Small intestine (tissue), 16 donors: ENCODE measurements at places on chromosomes 2 and 18. TPM values are rescaled to one million over a fixed set of nuclear protein-coding genes. Genes with fewer than 3 reads are reported as not detected.

Gene TMEM247
- polyA plus RNA-seq: not detected

Gene CYRIA
- 2.2 TPM for polyA plus RNA-seq

Gene CPLX4
- polyA plus RNA-seq: not detected

Gene SERPINB10
- polyA plus RNA-seq: not detected

Gene CCDC85A
- not detected for polyA plus RNA-seq

Gene ANKRD30B
- 0.01 TPM for polyA plus RNA-seq

Gene GPR39
- 4.3 TPM for polyA plus RNA-seq

Gene ZAP70
- 3.9 TPM for polyA plus RNA-seq

Gene FBLN7
- not detected for polyA plus RNA-seq

Gene TLX2
- polyA plus RNA-seq: not detected

Gene SOX11
- polyA plus RNA-seq: 0.03 TPM

Gene ABCG8
- 35.6 TPM for polyA plus RNA-seq

Gene KCNJ13
- 55.9 TPM for polyA plus RNA-seq

Gene KCNJ3
- 6.5 TPM for polyA plus RNA-seq

GRCh38 chr2:125296742-125297141, 1271.7 kb downstream of the CNTNAP5 start:
- H3K27ac ChIP-seq: no peak overlapping the region
- no peaks in the 10 kb centered on the region for H3K4me1 ChIP-seq
- no peak overlapping the region for H3K4me3 ChIP-seq
- H3K27me3 ChIP-seq: no peaks in the 10 kb centered on the region
- no peaks in the 10 kb centered on the region for H3K36me3 ChIP-seq

DNA sequence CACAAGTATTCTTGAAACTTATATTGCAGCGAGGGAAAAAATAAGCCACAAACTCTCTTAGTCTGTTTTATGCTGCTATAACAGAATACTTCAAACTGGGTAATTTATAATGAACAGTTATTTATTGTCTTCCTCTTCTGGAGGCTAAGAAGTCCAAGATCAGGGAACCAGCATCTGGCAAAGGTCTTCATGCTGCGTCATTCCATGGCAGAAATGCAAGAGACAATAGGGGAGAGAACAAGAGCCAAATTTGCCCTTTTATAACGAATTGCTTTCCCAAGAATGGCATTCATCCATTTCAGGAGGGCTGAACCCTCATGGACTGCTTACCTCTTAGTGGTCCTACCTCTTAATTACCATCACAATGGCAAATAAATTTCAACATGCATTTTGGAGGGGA, 46.5 kb downstream of the MAPRE2 start:
- no peak overlapping the region for H3K4me3 ChIP-seq
- DNase-seq: no peak
- no peaks in the 10 kb centered on the region for H3K36me3 ChIP-seq

DNA sequence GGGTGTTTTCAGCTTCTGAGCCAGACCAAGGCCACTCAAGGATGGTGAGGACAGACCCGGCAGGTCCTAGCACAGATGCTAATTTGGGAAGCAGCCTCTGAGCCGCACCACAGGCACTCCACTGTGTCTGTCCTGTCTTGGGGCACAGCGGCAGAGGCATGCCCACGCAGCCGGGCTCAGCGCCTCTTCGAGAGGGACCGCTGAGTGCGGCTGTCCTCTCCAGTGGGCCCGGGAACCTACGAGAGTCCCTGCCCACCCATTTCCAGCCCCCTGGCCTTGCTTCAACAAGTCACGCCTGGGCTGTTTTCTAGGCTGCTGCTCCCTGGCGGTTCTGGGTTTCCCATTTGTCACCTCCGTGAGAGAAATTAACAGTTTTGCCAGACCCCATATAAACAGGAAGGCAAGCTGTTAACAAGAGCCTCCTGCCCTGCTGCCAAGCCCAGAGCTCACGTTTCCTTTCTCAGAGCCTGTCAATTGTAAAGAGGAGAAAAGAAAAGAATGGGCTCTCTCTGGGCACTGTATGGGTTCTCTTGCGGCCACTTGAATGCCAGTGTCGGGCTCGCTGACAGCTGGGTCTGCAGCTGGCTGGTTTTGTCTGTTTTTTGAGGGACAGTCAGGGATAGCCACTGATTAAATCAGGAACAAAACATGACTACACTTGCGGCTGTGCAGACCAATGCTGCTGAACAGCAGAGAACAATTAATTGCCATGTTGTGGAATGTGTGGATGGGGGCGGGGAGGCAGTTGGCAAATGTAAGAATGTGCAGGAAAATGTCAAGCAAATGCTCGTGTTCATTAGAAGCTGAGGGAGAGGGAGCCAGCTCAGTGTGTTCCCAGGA, 30.6 kb downstream of the TMEM17 start:
- no peaks in the 10 kb centered on the region for H3K4me1 ChIP-seq
- no peak overlapping the region for H3K4me3 ChIP-seq
- no peaks in the 10 kb centered on the region for H3K27me3 ChIP-seq
- H3K27ac ChIP-seq: peak overlapping the region; percentile 53
- no peaks in the 10 kb centered on the region for H3K36me3 ChIP-seq

DNA sequence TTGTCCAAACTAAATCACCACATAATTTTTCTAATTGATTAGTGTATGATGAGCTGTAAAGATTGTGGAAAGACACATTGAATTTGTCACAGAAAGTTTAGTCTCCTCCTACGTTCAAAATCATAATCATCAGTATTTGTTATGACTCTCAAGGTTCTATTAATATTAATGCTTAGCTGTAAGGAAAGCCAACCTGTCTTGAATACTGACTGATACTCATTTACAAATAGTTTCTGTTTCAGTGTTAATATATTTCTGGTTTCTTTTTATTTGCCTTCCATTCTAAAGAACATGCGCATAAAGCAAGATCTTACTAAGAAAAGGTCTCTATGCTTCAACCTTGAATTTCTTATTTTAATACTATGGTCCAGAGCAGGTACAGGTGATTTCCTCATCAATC, 55.1 kb downstream of the CPS1 start:
- no peaks in the 10 kb centered on the region for H3K27me3 ChIP-seq
- H3K4me1 ChIP-seq: no peaks in the 10 kb centered on the region
- H3K4me3 ChIP-seq: no peak overlapping the region
- peaks cover 11% of the 10 kb centered on the region for H3K36me3 ChIP-seq
- no peak overlapping the region for H3K27ac ChIP-seq

DNA sequence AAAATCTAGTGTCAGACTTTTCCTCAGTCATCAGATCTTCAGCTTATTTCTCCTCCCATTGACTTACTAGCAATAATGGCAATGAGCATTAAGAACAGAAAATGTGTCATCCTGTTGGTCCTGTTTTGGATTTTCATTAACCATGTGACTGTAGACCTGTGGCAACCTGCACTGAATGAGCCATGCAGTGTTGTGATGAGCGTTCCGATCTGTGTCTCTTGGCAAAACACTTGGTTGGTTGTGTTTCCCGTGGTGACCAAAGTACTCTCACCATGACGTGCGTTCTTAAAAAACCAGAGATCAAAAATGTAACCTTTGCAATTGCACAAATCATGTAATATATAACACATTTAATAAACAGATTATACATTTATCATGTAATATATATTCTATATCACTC, 138.6 kb downstream of the MAP3K20 start:
- no peak overlapping the region for H3K27ac ChIP-seq
- no peak for DNase-seq
- H3K36me3 ChIP-seq: no peaks in the 10 kb centered on the region
- H3K4me3 ChIP-seq: no peak overlapping the region
- H3K4me1 ChIP-seq: no peaks in the 10 kb centered on the region

DNA sequence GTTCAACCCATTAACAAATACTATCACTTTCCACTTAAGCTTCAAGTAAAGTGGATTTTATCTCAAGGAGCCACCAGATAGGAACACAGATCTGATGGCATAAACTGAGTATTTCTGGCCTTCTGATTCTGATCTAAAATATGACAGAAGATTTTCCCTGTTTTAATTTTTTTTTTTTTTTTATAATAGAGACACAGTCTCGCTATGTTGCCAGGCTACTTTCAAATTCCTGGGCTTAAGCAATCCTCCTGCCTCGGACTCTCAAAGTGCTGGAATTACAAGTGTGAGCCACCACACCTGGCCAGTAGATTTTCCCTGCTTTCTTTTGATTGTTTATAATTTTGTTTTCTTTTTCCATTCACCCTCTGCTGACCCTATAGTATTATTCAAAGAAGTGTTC, 36.6 kb upstream of the SLC30A6 start:
- H3K27ac ChIP-seq: no peak overlapping the region
- peaks cover 4% of the 10 kb centered on the region for H3K36me3 ChIP-seq
- H3K27me3 ChIP-seq: no peaks in the 10 kb centered on the region
- H3K4me3 ChIP-seq: no peak overlapping the region
- DNase-seq: no peak

- H3K4me3 ChIP-seq: no peak overlapping the region
- no peaks in the 10 kb centered on the region for H3K36me3 ChIP-seq
- H3K4me1 ChIP-seq: no peaks in the 10 kb centered on the region
- no peaks in the 10 kb centered on the region for H3K27me3 ChIP-seq
- H3K27ac ChIP-seq: no peak overlapping the region
Observed at GRCh38 chr2:148533685-148534084, 110.9 kb upstream of the EPC2 start.

- H3K27ac ChIP-seq: no peak overlapping the region
- no peaks in the 10 kb centered on the region for H3K4me1 ChIP-seq
- H3K4me3 ChIP-seq: no peak overlapping the region
- no peaks in the 10 kb centered on the region for H3K36me3 ChIP-seq
- no peaks in the 10 kb centered on the region for H3K27me3 ChIP-seq
Observed at GRCh38 chr2:227607941-227608340, 6.7 kb downstream of the SCYGR3 start.

- H3K27ac ChIP-seq: no peak overlapping the region
- no peaks in the 10 kb centered on the region for H3K27me3 ChIP-seq
- no peak for DNase-seq
- H3K4me1 ChIP-seq: no peaks in the 10 kb centered on the region
- peaks cover 4% of the 10 kb centered on the region for H3K36me3 ChIP-seq
Observed at GRCh38 chr2:100954044-100954420, 48.1 kb upstream of the RPL31 start.

- DNase-seq: no peak
- H3K27me3 ChIP-seq: no peaks in the 10 kb centered on the region
- no peak overlapping the region for H3K4me3 ChIP-seq
- H3K27ac ChIP-seq: no peak overlapping the region
- H3K36me3 ChIP-seq: no peaks in the 10 kb centered on the region
- no peaks in the 10 kb centered on the region for H3K4me1 ChIP-seq
Observed at GRCh38 chr2:15050483-15050882, 418.0 kb downstream of the LRATD1 start.

GRCh38 chr18:24271381-24272228, 126.0 kb downstream of the OSBPL1A start:
- H3K4me1 ChIP-seq: no peaks in the 10 kb centered on the region
- DNase-seq: peak; percentile 78
- H3K4me3 ChIP-seq: peak overlapping the region; percentile 48
- H3K27me3 ChIP-seq: no peaks in the 10 kb centered on the region

- H3K36me3 ChIP-seq: no peaks in the 10 kb centered on the region
- peak overlapping the region; percentile 100 for H3K27ac ChIP-seq
- peak; percentile 31 for DNase-seq
- no peaks in the 10 kb centered on the region for H3K27me3 ChIP-seq
- H3K4me3 ChIP-seq: peak overlapping the region; percentile 99
Observed at GRCh38 chr2:38602136-38602731, 494 bp downstream of the HNRNPLL start.

- no peaks in the 10 kb centered on the region for H3K36me3 ChIP-seq
- no peaks in the 10 kb centered on the region for H3K27me3 ChIP-seq
- H3K4me1 ChIP-seq: no peaks in the 10 kb centered on the region
- H3K4me3 ChIP-seq: no peak overlapping the region
Observed at GRCh38 chr2:126978333-126978732, 79.6 kb downstream of the TEX51 start.

DNA sequence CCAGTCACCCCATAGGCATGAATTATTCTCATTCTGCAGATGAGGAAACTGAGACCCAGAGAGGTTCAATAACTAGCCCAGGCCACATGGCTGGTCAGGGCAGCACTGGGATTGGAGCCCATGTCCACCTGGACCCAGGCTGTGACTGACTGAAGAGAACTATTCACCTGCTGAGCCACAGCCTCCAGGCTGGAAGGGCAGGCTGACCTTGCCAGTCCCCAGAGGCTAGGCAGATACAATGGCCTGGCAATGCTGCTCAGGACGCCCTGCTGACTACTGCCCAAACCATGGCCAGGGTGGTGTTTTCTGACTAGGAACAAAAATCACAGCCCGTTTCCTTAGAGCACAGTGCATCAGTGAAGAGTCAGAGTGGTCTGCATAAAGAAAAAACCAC, 36.8 kb downstream of the HS6ST1 start:
- H3K4me1 ChIP-seq: no peaks in the 10 kb centered on the region
- H3K27me3 ChIP-seq: no peaks in the 10 kb centered on the region
- no peak overlapping the region for H3K27ac ChIP-seq
- H3K4me3 ChIP-seq: no peak overlapping the region
- no peak for DNase-seq
- no peaks in the 10 kb centered on the region for H3K36me3 ChIP-seq

DNA sequence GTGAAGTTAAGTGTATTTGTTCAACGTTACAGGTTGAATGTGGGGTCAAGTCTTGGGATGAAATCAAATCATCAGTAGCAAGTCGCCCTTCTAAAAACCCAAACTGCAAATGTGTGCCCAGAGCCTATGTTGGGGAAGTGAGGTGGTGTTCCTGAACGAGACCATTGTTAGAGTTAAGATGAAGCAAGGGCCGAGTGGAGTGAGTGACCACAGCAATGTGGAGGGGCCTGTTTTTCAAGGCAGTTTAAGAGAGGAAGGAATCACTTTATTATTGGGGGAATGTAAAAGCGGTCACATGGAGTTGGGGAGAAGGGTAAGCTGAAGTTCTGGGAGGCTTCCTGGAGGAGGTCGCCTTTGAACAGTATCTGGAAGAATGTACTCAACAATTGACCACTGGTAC, 68.5 kb downstream of the MYCN start:
- peaks cover 2% of the 10 kb centered on the region for H3K4me1 ChIP-seq
- no peaks in the 10 kb centered on the region for H3K27me3 ChIP-seq
- no peak for DNase-seq
- H3K36me3 ChIP-seq: no peaks in the 10 kb centered on the region

GRCh38 chr2:45849491-45850283, 198.2 kb downstream of the PRKCE start:
- no peak overlapping the region for H3K27ac ChIP-seq
- DNase-seq: no peak
- peaks cover 5% of the 10 kb centered on the region for H3K36me3 ChIP-seq
- H3K4me1 ChIP-seq: peaks cover 2% of the 10 kb centered on the region

- H3K36me3 ChIP-seq: no peaks in the 10 kb centered on the region
- H3K27ac ChIP-seq: no peak overlapping the region
- H3K4me1 ChIP-seq: no peaks in the 10 kb centered on the region
- H3K27me3 ChIP-seq: no peaks in the 10 kb centered on the region
- DNase-seq: no peak
- no peak overlapping the region for H3K4me3 ChIP-seq
Observed at GRCh38 chr2:237459741-237460174, 27.3 kb upstream of the MLPH start.

GRCh38 chr2:861655-862354, 88.8 kb upstream of the SNTG2 start:
- H3K36me3 ChIP-seq: no peaks in the 10 kb centered on the region
- H3K27me3 ChIP-seq: no peaks in the 10 kb centered on the region
- no peak overlapping the region for H3K27ac ChIP-seq
- DNase-seq: no peak
- no peak overlapping the region for H3K4me3 ChIP-seq

- H3K27me3 ChIP-seq: no peaks in the 10 kb centered on the region
- H3K27ac ChIP-seq: no peak overlapping the region
- H3K4me3 ChIP-seq: no peak overlapping the region
Observed at GRCh38 chr2:106299696-106300095, 105.6 kb upstream of the UXS1 start.

- no peak overlapping the region for H3K4me3 ChIP-seq
- H3K27ac ChIP-seq: no peak overlapping the region
- no peaks in the 10 kb centered on the region for H3K27me3 ChIP-seq
Observed at GRCh38 chr18:70368903-70369302, 80.1 kb downstream of the SOCS6 start.
